ENCODE measurements at places on chromosomes 12 and 14.

DNA sequence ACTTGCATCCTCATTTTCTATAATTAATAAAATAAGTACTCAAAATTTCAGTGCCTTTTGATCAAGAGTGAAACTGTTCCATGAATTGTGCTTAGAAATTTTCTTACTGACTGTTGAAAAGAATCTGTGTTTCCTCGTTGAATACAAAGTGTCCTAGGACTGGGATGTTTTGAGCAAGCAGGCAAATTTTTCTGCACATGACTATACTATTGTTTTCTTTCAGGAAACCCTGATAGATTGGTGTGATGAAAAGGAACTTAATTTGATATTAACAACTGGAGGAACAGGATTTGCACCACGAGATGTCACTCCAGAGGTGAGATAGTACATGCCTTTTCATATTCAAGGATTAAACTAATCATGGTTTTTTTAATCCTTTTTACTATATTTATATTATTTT, 316.3 kb downstream of the GPHN start:
- DNase-seq: no peak

DNA sequence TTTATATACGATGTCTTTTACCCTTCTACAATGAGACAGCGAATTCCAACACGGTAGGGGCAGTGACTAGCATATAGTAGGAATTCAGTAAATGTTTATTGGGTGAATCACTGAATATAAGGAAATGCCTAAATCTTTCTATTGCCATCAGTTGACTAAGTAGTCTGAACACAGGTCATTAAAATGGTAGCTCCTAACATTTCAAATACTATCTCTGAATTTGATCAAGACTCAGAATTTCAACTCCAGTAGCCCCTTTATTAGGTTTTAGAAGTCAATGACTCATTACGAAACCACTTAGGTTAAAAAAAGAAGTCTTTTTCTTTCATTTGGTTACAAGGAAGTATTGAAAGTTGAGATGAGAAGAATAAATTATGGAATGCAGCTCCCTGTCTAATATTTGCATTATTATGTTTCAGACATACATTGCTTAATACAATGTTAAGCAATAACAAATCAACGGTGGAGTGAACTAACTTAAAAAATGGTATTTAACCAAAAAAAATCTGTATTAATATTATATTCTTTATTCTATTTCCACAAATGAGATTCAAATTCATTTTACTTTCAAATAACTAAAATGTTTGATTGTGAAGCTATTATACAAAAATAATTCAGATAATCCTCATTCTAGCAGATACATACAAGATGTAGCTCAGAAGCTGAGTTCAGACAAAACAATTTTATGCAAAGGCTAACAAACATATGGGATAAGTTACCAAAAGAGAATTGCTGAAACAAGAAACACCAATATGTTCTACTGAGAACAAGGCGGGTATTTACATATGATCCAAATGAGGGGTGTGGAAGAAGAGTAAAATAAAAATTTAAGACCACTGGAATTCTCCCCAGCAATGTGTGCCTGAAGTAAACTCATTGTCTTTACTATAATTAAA, 302.7 kb downstream of the CEP128 start:
- DNase-seq: no peak

DNA sequence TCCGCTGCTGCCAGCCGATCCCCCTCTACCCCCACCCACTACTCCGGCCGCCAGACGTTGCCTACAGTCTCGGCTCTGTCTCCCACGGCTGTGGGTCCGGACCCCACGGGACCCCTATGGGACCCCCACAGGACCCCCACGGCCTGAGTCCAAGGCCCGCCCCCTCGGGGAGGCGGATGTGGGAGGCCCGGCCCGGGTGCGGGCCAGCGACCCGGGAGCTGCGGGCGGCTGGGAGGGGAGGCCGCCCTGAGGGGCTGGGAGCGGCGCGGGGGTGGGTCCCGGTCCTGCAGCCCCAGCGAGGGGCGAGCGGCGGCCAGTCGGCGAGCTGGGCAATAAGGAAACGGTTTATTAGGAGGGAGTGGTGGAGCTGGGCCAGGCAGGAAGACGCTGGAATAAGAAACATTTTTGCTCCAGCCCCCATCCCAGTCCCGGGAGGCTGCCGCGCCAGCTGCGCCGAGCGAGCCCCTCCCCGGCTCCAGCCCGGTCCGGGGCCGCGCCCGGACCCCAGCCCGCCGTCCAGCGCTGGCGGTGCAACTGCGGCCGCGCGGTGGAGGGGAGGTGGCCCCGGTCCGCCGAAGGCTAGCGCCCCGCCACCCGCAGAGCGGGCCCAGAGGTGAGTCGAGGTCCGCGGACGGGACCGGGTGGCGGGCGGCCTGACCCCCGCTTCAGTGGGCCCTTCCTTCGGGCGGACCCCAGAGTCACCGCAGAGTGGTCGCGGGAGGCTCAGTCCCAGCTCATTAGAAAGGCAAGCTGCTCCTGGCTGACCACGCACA, at the start of gene ACVRL1:
TSS of gene ACVRL1 (plus strand) at position 422 of the 773 bp plus-strand sequence. CDS start 4,971 bp downstream, outside the sequence.
- no peak for DNase-seq

- DNase-seq: no peak
Measured at GRCh38 chr14:32594766-32595165, 265.7 kb downstream of the AKAP6 start.

DNA sequence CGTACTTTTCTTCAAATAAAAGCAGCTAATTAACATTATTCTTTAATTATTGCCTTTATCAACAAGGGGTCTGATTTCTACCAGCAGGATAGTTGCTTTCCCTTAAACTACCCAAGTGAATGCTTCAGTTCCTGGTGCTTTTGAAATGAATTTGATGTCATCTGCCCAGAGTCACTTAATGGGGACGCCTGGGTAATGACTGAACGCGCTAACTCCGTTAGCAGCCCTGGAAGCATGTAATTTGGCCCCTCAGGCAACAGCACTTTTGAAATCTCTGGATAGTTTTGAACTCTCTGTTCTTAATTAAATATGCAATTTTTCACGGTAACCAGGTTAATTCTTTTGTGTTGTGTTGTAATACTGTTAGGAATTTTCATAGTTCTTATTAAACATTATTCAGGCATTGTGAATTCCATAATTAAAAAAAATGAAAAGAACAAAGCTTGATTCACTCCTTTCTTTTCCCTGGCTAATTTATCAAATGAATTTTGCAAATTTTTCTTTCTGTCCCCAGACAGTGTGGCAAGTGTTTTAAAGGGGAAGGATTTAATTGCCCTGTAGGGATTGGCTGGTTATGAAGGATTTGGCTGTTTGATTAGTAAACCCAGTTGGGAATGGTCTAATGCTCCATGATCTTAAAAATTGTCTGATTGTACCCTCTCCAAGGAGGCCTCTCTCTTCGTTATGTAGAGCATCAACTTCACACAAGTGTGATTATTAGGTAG, 137.5 kb upstream of the MYL2 start:
- no peak for DNase-seq

GRCh38 chr14:95195031-95195430, 37.7 kb upstream of the DICER1 start:
- DNase-seq: no peak

All from germinal center (tissue), 1 donor.